Left lung (tissue), 14 donors: ENCODE measurements at places on chromosomes 5 and 9.

DNA sequence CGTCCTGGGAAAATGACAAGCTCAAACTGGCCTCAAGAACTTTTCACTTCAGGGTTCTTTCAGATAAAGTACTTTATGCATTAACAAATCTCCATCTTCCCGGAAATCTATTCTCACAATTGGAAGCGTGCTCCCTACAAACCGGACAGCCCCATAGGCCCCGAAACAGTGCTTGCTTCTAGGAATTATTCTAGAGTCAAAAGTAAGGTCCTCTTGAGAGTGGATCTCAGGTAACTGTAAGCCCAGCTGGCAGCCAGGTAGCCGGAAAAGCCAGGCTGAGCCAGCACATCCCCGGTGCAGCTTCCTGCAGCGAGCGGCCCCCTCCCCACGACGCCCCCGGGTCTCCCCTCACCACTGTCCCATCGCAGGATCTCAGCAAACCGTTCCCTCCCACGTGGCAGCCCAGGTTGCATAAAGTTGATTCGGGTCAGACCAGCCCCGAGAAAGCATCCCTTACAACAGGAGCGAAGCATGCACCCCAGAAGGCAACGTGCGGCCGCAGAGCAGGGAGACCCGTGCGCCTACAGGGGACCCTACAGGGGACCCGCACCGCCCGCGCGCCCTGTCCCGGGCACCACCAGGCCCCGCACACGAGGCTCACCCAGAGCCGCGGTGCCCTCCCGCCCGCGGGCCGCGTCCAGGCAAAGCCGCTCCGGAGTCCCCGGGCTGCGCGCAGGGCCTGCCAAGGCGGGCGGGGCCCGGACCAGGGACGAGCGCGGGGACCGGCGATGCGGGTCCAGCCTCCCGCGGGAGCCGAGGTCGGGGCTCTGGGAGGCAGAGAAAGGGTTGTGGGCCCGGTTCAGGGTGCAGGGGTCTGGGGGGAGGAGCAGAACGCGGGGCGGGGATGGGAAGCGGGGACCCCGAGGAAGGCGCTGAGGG lies 920 bp downstream of the LPCAT1 start:
- DNase-seq, result no peak

GRCh38 chr5:142849880-142850279 lies 79.7 kb downstream of the ARHGAP26 start:
- DNase-seq, result no peak

DNA sequence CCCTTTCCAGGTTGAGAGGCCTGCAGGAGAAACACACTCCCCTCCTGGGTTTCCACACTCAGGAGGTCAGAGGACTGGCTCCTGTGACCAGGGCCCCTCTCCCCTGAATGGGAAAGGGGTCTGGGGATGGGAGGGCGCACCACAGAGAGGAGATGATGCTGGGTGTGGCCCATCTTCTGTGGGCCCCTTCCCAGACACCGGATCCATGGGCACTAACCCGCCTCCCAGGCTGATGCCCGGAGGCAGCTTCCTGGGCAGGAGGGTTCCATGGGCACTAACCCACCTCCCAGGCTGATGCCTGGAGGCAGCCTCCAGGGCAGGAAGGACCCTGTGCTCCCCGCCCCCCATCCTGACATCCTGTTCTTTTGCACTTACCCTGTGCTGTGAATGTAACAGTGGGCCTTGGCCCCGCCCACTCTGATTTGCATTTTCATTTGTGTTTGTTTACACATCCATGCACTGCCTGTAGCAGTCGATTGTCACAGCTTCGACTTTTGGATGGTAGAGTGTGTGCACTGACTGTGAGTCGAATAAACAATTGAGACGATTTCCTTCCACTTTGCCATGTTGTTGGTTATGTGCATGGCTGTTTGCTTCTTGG lies 9.3 kb upstream of the DOLPP1 start:
- no peak for DNase-seq

DNA sequence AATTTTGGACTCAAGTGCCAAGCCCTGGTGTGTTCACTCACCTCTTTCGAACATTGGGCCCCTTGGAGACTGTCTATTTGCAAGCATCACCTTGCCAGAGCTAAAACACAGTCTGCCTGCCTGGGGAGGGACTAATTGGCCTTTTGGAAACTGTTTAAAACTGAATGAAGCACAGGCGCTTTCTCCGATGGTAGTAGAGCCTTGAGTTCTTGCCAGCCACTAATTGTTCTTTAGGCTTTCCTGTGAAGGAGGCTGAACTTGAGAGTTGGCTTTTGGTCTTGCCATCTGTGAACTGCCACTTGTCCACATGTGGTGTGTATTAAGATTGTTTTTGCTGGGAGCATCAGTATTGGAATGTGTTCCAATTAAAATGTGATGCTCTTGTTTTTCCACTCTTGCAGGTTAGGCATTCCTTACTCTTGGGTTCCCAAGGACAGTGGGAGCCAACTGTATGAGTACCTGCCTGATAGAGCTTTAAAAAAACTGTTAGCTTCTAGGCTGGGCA lies 26.0 kb downstream of the GARNL3 start:
- no peak for DNase-seq

DNA sequence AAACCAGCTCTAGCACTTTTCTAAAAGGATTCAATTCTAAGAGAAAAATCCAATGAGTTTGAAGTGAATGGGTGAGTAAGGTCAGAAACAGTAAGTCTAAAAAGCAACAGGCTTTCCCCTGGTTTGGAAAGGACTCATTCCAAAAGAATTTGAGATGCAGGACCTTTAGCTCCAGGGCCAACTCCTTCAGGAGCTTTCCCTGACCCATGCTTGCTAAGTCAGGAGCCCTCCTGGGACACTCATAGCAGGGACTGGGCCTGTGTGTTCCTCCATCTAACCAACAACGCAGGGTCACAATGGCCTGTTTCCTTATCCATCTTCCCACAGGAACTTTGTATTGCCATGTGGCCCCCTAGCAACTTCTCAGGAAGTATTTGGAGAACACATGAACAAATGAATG lies 198.8 kb downstream of the FRMD3 start:
- DNase-seq, result no peak
